ENCODE measurements at places on chromosomes 2 and 18.

DNA sequence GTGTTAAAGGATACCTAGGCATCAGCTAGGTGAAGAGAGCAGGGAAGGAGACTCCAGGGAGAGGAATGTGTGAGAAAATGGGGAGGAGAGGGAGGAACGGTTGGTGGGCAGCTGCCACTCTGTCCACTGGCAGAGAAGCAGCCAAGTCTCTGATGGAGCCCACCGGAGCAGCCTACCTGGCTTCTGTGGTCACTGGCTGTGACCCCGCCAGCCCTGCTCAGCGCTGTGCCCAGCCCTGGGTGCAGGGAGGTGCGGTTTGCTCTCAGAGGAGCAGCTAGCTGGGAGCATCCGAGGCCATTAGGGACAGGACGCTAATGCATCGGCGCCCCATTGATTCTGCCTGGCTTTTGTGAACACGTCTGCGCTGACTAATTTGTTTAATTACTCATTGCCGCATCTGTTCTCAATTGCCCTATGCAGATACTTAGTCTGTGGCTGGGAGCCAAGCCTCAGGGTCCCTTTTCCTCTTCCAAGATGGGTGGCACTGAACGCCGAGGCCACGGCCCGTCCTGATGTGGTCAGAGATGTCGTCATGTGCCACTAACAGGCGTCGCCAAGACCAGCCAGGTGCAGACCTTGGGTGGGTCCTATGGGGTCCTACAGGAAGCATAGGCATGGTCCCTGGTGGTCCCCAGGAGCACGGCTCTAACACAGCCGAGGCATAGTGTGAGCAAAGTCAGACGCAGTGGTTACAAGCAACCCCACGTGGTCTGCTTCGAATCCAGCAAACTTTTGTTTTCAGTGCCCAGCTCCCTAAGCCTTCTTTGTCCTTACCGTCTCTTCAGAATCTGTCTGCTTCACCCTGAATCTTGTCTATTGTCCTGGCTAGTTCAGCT lies 82.0 kb downstream of the RRM2 start:
- no peak for DNase-seq

DNA sequence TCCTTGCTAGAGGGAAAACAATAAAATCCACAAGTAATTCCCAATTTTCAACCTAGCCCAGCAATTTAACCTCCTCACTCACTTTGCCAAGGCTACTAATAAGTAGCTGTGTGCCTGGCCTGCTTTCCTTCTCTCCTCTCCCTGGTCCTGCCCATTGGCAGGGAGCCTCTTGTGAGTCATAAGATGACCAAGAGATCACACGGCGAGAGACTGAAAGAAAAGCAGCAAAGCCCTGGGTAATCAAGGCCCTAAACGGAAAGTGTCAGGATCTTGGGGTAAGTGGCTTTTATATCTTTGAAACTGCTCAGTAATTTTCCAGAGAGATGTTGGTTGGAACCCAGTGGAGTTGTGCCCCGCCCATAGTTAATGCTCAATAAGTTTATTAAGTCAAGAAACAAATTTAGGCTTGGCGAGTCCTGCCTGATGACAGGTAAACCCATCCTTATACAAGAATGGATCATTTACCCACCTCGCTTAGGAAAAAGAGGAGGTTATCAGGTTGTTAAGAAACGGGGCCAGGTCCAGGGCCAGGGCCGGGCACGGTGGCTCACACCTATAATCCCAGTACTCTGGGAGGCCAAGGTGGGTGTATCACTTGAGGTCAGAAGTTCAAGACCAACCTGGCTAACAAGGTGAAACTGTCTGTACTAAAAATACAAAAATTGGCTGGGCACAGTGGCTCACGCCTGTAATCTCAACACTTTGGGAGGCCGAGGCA lies 10.0 kb upstream of the ADAM17 start:
- no peak for DNase-seq

- no peak for DNase-seq
Observed at GRCh38 chr2:193141-193671, 70.6 kb downstream of the SH3YL1 start.

- DNase-seq: no peak
Observed at GRCh38 chr2:215931256-215931903, 82.0 kb downstream of the MREG start.

- no peak for DNase-seq
Observed at GRCh38 chr2:39447266-39448168, 10.4 kb upstream of the MAP4K3 start.

- no peak for DNase-seq
Observed at GRCh38 chr2:232628466-232629128, 4.8 kb upstream of the EFHD1 start.

- no peak for DNase-seq
Observed at GRCh38 chr2:203814661-203815540, 52.7 kb upstream of the CTLA4 start.

DNA sequence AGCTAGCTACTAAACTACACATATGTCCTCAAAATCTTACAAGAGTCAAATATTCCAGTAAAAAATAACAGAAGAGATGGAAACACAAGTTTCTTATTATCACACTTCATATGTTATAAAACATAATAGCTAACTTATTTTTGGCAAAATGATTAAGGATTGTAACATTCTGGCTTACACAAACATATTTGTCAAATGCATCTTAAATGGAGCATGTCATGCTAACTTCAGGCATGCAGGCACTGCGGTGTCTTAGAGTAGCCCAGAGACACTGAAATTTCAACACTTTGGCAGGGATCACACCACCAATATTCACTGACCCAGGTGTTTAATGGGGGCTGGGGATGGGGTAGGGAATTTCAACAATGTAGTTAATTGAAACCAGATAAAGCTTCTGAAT lies 51.6 kb downstream of the LDAH start:
- no peak for DNase-seq

DNA sequence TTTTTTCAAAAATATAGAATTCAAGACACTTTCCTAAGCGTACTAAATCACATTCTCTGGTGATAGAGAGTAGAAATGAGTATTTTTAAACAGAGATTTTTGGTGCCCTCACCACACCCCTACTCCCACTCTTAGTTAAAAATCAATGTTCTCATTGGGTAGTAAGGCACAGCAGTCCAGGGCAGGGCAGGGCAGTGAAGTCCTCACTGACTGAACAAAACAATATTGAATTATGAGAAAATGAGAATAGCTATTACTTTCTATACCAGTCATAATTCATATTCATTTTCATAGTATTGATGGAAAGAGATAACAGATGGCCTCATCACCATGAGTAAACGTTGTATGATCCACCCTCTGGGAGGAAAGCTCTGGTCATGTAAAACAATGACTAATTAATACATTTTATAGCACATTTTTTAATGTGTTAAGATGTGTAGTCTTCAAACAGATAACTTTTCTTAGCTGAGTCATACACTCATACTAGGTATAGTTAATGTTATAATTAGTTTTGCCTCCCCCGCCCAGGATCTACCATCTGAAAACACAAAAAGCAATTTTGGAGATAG lies 686.1 kb downstream of the KCNJ3 start:
- DNase-seq: no peak

DNA sequence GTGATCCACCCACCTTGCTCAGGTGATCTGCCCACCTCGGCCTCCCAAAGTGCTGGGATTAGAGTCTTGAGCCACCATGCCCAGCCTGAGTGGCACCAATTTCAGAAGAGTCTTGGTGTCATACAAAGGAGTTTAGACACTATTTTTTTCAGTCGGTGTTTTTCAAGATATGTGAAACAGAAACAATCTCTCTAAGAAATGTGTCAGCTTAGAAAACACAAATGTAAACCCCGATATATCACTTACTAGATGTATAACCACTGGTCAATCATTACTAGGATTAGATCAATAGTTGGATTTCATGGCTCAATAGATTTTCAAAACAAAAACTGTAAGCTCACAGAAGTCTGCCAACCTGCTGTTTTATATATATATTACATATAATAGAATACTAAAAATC lies 67.2 kb upstream of the FRZB start:
- no peak for DNase-seq

- no peak for DNase-seq
Observed at GRCh38 chr2:223941579-223942277, 3.4 kb downstream of the WDFY1 start.

DNA sequence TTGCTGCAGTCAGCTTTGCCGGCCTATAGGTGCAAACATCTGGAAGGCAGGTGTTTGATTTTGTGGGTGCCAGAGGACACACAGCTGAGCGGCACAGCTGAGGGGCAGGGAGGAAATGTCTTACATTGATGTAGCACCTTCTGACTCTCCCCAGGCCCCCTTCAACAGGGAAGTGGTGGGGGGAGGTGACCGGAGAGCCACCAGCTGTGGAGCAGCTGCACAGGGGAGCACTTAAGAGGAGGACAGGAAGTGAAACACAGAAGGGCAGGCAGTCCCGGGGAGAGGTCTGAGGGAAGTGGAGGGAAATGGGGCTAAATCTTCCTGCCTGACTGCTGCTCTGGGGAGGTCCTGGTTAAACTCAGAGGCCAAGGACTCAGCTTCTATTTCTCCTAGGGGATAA lies 409.1 kb downstream of the TNS1 start:
- DNase-seq: no peak

- DNase-seq: no peak
Observed at GRCh38 chr2:233079473-233079877, 19.3 kb downstream of the INPP5D start.

GRCh38 chr2:238130111-238130695 lies 8.3 kb upstream of the KLHL30 start:
- no peak for DNase-seq

- no peak for DNase-seq
Observed at GRCh38 chr2:174826051-174826450, 61.8 kb upstream of the CHRNA1 start.

DNA sequence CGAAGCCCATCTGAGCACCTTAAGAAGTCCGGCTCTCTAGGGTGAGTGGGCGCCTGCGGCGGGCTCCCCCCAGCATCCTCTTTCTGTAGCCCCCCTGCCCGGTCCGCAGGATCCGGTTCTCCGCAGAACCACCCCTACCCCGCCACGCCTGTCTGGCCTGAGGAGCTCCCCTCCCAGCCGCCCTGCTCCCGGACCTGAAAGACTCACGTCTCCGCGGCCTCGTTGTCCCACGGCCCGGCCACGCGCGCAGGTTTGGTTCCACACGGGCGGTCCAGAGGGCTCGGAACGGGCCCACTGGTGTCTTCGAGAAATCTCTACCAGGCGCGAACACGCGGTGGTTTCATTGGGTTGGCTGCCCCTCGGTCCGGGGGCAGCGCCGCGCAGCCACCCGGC lies 237 bp downstream of the SLC39A6 start:
- DNase-seq: no peak

- no peak for DNase-seq
Observed at GRCh38 chr18:364256-364826, 96.5 kb upstream of the THOC1 start.

DNA sequence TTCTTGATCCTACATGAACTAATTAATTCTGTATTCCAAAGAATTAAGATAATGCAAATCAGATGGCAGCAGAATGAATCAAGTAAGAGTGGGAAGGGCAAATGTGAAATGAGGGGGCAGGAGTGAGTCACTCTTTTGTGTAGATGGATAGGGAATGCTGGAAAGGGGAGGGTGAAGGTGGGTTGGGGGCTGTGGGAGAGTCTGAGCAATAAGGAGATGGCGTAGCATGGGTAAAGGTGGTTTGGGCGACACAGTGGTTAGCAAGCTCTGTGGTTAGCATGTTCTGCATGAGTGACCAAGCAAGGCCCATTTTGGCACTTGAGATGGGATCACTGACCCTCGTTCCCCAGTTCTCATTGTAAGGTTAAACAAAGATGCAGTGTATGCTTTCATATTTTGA lies 20.4 kb downstream of the GPD2 start:
- DNase-seq: no peak

- no peak for DNase-seq
Observed at GRCh38 chr2:88331239-88331638, 121.3 kb downstream of the FOXI3 start.

- no peak for DNase-seq
Observed at GRCh38 chr2:61854564-61855317, 881 bp upstream of the FAM161A start.

GRCh38 chr18:32668956-32669355 lies 103.9 kb downstream of the KLHL14 start:
- DNase-seq: no peak

- DNase-seq: no peak
Observed at GRCh38 chr2:230541934-230542380, 126.0 kb downstream of the SP100 start.

DNA sequence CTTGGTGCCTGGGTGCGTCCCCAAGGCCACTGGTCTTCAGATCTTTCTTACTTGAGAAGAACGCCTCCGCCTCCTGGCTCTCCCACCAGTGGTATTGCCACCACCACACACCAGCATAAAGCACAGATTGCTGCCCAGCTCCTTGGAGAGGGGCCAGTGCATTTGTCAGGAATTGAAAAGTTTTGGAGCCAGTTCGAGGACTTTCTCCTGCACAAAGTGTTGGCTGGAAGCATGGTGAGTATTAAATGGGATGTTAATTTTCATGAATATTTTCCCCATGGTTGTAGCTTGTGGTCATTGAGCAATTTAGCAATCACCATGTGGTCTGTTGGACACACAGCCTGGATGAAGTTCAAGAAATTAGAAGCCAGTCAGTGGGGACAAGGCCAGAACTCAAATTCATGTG lies 684.6 kb upstream of the FANCL start:
- no peak for DNase-seq

DNA sequence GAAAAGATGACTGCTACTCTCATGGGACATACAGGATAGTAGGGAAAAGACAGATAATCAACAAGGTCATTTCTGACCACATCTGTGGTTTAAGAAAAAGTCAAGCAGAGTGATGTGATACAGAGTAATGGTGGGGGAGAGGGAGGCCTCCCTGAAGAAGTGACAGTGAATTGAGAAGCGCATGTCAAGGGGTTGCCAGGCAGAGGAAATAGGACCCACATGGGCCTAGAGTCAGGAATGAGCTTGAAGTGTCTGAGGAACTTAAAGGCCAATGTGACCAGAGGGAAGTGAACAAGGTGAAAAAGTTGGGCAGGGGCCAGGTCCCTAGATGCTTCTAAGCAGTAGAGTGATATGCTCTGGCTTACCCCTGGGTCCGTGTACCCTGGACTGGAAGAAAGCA lies 113.5 kb upstream of the PPP1CB start:
- DNase-seq: no peak

DNA sequence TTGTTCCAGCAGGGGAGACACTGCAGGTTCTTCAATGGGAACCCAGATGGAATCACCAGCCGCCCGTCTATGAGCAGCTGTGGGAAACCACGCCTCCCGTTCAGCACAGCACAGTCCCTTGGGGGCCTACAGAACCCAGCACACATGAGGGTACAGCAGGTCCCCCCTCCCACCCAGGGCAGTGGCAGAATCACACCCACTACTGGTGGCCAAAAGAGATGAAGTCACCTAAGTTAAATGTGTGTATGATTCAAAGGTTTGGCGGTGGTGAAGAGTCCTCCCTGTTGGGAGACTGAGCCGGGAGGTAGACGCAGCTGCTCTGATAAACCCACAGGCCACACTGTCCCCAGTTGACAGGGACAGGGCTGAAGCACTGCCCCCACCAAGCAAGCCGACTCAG lies 44.3 kb downstream of the L3MBTL4 start:
- no peak for DNase-seq

Data from activated gamma-delta T cell (primary cell).